ENCODE measurements at places on chromosomes 4 and X. TPM values are rescaled to one million over a fixed set of nuclear protein-coding genes. Genes with fewer than 3 reads are reported as not detected.

Gene GABRE
- not detected for total RNA-seq

DNA sequence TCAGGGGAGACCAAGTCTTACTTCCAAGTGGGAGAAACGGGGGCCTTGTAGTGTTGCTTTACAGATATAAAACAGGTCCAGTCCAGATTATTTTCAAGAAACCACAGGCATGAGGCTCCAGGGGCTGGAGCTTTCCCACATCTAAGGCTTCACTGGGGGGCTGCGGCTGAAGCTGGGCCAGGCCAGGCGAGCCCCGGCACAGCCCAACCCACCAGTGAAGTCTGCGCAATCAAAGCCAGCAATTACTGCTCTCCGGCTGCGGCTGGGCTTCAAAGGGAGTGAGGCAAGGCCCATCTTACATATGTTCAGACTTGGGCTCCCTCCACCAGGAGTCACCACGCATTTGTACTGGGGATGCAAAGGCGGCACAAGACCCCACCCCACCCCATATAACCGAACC is 61.7 kb downstream of the HADH start:
- H3K36me3 ChIP-seq = peaks cover 84% of the 10 kb centered on the region
- H3K27me3 ChIP-seq = no peaks in the 10 kb centered on the region
- peaks cover 51% of the 10 kb centered on the region for H3K4me1 ChIP-seq
- DNase-seq = no peak

DNA sequence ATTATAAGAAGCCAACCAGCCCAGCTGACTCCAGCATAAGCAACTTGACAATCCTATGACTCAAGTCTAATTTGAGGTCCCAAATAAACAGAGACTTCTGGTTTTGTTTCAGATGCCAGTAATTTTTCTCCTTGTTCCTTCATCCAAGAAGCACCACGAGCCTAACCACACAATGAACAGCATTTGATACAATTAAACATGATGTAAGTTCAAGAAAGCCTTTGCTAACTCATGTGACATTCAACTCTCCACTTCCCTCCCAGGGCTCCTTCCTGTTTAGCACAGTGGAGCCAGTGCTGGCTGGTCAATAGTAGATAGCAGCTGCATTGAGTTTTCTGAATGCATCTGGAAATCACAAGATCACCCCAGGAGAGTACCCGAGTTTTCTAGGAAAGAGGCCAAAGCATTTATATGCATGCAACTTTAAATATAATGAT is 206.3 kb downstream of the ARHGAP24 start:
- no peak overlapping the region for H3K27ac ChIP-seq
- no peaks in the 10 kb centered on the region for H3K36me3 ChIP-seq
- DNase-seq = no peak
- no peaks in the 10 kb centered on the region for H3K4me1 ChIP-seq
- H3K4me3 ChIP-seq = no peak overlapping the region

DNA sequence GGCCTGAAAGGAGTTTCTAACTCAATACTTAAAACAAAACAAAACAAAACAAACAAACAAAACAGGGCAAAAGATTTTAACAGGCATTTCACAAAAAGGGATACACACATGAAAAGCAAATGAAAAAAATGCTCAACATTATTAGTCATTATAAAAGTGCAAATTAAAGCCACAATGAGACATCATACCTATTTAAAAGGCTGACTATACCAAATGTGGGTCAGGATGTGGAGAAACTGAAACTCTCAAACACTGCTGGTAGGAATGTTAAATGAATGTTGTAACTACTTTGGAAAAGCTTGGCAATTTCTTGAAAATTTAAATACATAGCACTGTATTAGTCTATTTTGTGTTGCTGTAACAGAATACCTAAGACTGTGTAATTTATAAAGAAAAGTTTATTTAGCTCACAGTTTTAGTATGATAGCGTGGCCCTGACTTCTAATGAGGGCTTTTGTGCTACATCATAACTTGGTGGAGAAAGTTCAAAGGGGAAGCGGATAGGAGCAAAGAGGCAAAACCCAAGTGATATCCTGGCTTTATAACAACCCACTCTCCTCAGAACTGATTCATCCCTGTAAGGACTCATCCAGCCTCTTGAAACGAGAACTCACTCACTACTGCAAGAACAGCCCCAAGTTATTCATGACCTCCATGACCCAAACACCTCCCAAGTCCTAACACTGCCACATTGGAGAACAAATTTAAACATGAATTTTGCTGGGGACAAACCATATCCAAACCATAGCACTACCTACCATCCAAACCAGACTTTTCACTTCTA is 214.0 kb downstream of the TEX11 start:
- H3K4me1 ChIP-seq = no peaks in the 10 kb centered on the region
- no peak overlapping the region for H3K4me3 ChIP-seq
- H3K27ac ChIP-seq = no peak overlapping the region
- H3K27me3 ChIP-seq = no peaks in the 10 kb centered on the region
- no peaks in the 10 kb centered on the region for H3K36me3 ChIP-seq

GRCh38 chr4:80407246-80407645 is 71.7 kb downstream of the CFAP299 start:
- no peaks in the 10 kb centered on the region for H3K4me1 ChIP-seq
- no peak for DNase-seq
- H3K36me3 ChIP-seq = no peaks in the 10 kb centered on the region

GRCh38 chr4:100591161-100591876 is 73.5 kb upstream of the EMCN start:
- peaks cover 1% of the 10 kb centered on the region for H3K27me3 ChIP-seq
- H3K4me1 ChIP-seq = no peaks in the 10 kb centered on the region
- H3K4me3 ChIP-seq = no peak overlapping the region
- no peak overlapping the region for H3K27ac ChIP-seq
- H3K36me3 ChIP-seq = no peaks in the 10 kb centered on the region

GRCh38 chrX:10423716-10424115 is 196.7 kb downstream of the MID1 start:
- H3K27me3 ChIP-seq = no peaks in the 10 kb centered on the region
- H3K36me3 ChIP-seq = no peaks in the 10 kb centered on the region
- no peak overlapping the region for H3K27ac ChIP-seq
- H3K4me1 ChIP-seq = no peaks in the 10 kb centered on the region
- no peak for DNase-seq

GRCh38 chr4:182126603-182127002 is 116.6 kb upstream of the TENM3 start:
- no peak for DNase-seq
- no peaks in the 10 kb centered on the region for H3K36me3 ChIP-seq
- no peaks in the 10 kb centered on the region for H3K27me3 ChIP-seq
- H3K27ac ChIP-seq = no peak overlapping the region
- no peaks in the 10 kb centered on the region for H3K4me1 ChIP-seq

All from CD4-positive, CD25-positive, alpha-beta regulatory T cell (primary cell).